NCI-H2081 treated with DMSO at 0.1 percent for 48 hours (cell line): ENCODE measurements at places on chromosomes 11 and 22.

- DNase-seq: no peak
Measured at GRCh38 chr11:116472651-116473050, 300.1 kb downstream of the BUD13 start.

GRCh38 chr11:76335842-76336241 lies 45.1 kb downstream of the THAP12 start:
- no peak for DNase-seq

DNA sequence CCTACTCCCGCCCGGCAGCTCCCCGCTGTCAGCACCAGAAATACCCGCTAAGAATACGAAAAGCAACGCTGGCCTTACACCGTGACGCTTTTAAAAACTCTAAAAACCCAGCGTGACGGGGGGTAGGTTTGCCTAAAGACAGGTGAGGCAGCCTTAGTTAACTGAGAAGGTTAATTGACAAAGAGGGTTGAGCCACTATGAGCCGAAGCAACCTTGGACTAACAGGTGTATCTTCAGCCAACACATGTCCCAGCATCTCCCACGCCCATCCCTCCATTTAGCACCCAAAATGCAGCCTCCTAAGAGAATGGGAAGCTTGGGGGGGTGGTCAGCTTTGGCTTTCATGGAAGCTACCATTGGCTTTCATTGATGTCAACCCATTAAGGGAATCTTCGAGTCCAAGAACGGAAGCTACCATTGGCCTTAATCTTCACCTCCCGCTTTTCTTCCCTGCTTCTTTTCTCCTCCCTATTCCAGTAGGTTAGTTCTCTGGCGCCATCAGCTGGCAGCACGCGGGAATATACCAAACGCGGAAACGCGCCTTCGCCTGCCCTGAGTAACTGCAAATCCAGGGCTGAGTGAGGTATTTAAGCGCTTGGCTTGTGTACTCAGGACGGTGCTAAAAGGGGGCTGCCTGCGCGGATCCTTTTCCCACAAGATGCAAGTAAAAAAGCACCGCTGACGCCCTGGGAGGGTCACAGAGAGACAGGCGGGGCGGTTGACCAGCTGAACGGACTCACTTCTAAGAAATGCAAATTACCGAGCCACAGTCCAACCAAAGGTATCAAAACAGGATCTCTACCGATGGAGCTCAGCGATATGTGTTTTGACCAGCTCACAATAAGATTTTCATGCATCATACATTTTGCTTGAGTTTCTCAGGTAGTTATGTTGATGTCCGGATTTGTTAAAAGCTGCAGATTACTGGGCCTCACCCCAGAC lies 38.5 kb upstream of the GLYATL1 start:
- DNase-seq: no peak

DNA sequence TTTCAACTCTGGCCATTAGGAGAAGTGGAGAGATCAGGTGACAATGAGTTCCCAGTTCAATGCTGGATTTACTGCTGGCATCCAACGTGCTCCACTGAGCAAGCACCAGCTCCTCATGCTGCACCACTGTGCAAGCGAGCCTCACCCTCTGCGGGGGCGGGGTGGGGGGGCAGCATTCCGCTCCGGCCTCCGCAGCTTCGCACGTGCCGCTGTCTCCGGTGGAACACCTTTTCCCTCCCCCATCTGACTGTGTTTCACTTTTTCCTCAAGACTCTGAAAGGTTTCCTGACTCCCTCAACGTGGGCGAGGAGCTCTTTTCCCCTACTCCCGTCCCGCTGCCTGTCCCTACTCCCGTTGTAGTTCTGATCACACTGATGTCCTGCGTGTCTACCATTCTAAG lies 835 bp upstream of the RHOD start:
- no peak for DNase-seq

DNA sequence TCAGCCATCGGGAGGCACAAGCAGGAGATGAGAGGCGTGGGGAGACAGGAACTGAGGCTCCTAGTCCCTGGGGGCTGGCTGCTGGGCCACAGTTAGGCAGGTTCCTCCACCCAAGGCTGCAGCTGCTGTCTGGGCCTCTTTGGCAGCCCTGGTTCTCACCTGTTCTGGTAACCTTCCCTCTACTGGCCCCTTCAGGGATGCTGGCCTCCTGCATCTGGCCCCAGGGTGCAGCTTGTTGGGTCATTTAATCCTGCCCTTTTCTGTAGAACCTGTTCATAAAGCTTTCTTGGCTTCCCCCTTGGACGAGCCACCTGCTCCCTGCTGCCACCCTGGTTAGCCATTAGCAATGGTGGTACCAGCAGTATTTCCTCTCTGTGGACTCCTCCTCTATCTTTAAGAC lies 5.5 kb downstream of the USH1C start:
- DNase-seq: no peak
